ENCODE measurements at places on chromosomes 6 and 20.
A peak's percentile ranks its signal among the peaks of the same experiment; 100 is the strongest.

DNA sequence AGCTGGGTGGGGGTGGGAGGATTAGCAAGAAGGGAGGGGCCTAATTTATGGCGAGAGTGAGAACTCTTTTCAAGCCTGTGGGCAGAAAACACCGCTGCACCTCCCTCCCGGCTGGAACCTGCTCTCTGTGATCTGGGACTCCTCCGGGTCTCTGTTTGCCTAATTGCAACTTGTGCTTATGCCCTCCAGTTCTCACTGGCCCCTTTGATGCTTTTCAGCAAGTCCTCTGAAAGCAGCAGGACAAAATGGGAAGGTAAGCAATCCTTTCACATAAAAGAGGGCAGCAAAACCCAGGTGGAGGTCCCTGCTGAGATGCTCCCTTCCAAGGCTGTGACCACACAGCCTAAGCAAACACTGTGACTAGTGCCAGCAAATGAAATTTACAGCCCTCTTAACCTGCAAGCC is 523.0 kb upstream of the FLRT3 start:
- DNase-seq = peak; percentile 44

DNA sequence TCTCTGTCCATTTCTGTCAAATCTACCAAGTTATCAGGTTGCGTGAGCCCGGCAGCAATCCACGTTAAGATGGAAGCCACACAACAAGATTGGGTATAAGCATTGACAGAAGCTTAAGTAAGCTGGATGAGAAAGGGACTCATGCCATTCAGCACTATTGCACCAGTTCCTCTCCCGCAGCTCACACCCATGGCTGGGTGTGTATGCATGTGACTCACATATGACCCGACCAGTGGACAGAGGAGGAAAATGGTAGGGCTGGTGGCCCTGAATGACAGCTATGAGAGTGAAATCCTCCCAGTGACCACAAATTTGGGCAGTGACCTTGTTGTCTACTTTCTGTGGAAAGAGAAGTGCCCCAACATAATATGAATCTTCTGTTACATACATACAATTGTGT is 113.5 kb downstream of the OTOR start:
- DNase-seq = no peak

DNA sequence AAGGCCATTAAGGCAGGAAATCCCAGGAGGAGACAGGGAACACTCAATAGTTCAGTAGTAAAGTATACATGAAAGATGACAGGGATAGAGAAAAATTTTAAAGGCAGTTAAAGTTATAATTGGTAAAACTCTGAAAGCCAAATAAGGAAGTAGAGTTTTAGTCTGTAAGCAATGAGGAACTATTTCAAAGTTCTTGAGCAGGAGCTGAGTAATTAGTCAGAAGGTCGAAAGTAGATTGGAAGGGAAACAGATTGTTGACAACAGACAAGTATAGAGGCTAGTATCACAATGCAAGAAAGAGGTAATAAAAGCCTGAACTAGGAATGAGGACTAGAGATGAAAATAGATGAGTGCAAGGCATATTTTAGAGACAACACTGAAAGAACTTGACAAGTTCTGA is 150.3 kb downstream of the CDK19 start:
- DNase-seq = no peak

GRCh38 chr6:134097114-134097707 is 44.8 kb upstream of the SLC2A12 start:
- DNase-seq = peak; percentile 69

- DNase-seq = peak; percentile 71
Measured at GRCh38 chr6:116536216-116536621, 9.3 kb downstream of the TRAPPC3L start.
